ENCODE measurements at places on chromosomes 11 and 22. TPM values are rescaled to one million over a fixed set of nuclear protein-coding genes. Genes with fewer than 3 reads are reported as not detected.

Gene APOA1
- polyA plus RNA-seq, result 0.14 TPM

Gene VPREB1
- not detected for polyA plus RNA-seq

Gene OR52A1
- not detected for polyA plus RNA-seq

Gene SYT7
- polyA plus RNA-seq, result not detected

Gene AIFM3
- not detected for polyA plus RNA-seq

Gene BRSK2
- polyA plus RNA-seq, result not detected

Gene FAM180B
- not detected for polyA plus RNA-seq

Gene OSM
- polyA plus RNA-seq, result 0.52 TPM

Gene CRYBB2
- not detected for polyA plus RNA-seq

Gene GSC2
- polyA plus RNA-seq, result not detected

Gene C11orf87
- not detected for polyA plus RNA-seq

Gene RAB38
- polyA plus RNA-seq, result 29.4 TPM

Gene MIAT
- 3.4 TPM for polyA plus RNA-seq

Gene RASL10A
- 0.24 TPM for polyA plus RNA-seq

Gene KCNJ11
- not detected for polyA plus RNA-seq

Gene PVALB
- polyA plus RNA-seq, result not detected

Gene SCGB1C1
- not detected for polyA plus RNA-seq

Gene OR56A1
- polyA plus RNA-seq, result not detected

Gene CPT1A
- 7.4 TPM for polyA plus RNA-seq

Gene CRYBB3
- polyA plus RNA-seq, result not detected

Gene CCDC81
- polyA plus RNA-seq, result 0.17 TPM

Gene TSPAN32
- not detected for polyA plus RNA-seq

Gene SLC22A6
- polyA plus RNA-seq, result not detected

Gene CALCA
- not detected for polyA plus RNA-seq

Gene FAM181B
- polyA plus RNA-seq, result not detected

Gene SCGB2A2
- polyA plus RNA-seq, result not detected

Gene MAP6
- polyA plus RNA-seq, result not detected

Gene GDPD4
- not detected for polyA plus RNA-seq

Gene PARVB
- polyA plus RNA-seq, result 66.9 TPM

Gene NXPE2
- not detected for polyA plus RNA-seq

Gene CCND1
- 1.9 TPM for polyA plus RNA-seq

Gene LRRC55
- not detected for polyA plus RNA-seq

Gene PSMC3
- 256 TPM for polyA plus RNA-seq

Gene KRTAP5-10
- polyA plus RNA-seq, result not detected

Gene CHRNA10
- polyA plus RNA-seq, result 0.38 TPM

Gene TUB
- not detected for polyA plus RNA-seq

Gene TRIM49
- polyA plus RNA-seq, result not detected

Gene SNAP29
- 34.9 TPM for polyA plus RNA-seq

Gene SEC14L6
- not detected for polyA plus RNA-seq

Gene CD3D
- not detected for polyA plus RNA-seq

Gene TNNT3
- not detected for polyA plus RNA-seq

Gene TRIM6
- polyA plus RNA-seq, result 4.3 TPM

Gene NAALAD2
- 0.24 TPM for polyA plus RNA-seq

Gene TSGA10IP
- not detected for polyA plus RNA-seq

Gene PHETA2
- polyA plus RNA-seq, result 2.1 TPM

Gene NOX4
- polyA plus RNA-seq, result not detected

Gene KCNJ1
- not detected for polyA plus RNA-seq

Measured in GM12878 (cell line).